Transverse colon (tissue), 4 donors: ENCODE measurements at places on chromosomes 3 and 15. TPM values are rescaled to one million over a fixed set of nuclear protein-coding genes. Genes with fewer than 3 reads are reported as not detected.

DAZL gene
- total RNA-seq = not detected

ACTR8 gene
- 29.7 TPM for total RNA-seq

MYLK gene
- 299 TPM for total RNA-seq

CRABP1 gene
- total RNA-seq = not detected

MITF gene
- total RNA-seq = 20.1 TPM

DNA sequence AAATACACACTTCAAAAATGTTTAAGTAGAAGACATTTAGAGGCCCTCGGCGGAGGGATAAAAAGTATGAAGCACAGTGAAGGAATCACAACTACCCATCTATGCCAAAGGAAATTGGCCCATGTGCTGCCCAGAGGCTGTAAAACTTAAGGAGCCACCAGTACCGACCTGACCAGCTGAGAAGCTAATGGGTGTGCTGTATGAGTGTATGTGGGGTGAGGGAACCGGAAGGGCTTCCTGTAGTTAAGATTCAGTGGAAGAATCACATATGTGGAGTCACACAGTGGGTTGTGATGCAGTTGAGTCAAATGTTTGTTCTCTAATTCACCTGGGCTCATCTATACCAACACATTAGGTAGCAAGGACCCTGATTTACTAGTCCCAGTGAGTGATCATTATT is 516.0 kb upstream of the IL12A start:
- no peak overlapping the region for H3K4me3 ChIP-seq
- no peak overlapping the region for H3K27ac ChIP-seq
- DNase-seq = no peak
- H3K4me1 ChIP-seq = no peaks in the 10 kb centered on the region

DNA sequence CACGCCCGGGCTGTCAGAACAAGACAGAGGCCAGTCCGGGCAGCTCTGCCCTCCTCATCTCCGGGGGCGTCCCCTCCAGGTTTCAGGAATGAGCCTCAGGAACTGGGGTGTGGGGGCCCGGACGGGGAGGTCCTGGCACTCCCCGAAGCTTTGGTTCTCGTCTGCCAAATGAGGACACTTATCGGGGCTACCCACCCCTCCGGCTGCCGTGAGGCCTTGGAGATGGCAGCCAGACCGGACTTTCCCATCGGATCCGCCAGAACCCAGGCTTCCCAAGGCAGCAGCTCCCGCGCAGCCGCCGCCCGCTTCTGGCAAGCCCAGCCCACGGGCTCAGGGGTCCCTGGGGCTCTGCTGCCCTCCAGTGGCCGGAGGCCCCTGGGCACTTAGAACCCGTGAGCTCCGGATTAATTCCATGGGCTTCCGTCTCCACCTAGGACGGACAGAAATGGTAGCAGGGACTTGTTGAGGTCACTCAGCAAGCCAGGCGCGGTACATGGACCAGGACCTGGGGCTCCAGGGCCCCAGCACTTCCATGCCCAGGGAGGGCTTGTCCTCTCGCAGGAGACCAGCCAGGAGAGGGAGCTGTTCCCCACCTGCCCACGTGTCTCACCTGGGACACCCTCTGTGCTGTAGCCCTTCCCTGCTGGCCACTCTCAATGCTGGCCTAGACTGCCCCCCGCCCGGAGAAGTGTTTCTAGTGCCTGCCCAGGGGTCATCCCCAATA is 89.4 kb downstream of the LINGO1 start:
- peaks cover 12% of the 10 kb centered on the region for H3K4me1 ChIP-seq
- H3K27me3 ChIP-seq = no peaks in the 10 kb centered on the region
- peak overlapping the region; percentile 30 for H3K4me3 ChIP-seq
- no peaks in the 10 kb centered on the region for H3K36me3 ChIP-seq
- DNase-seq = peak; percentile 87
- H3K27ac ChIP-seq = peak overlapping the region; percentile 38

- no peaks in the 10 kb centered on the region for H3K27me3 ChIP-seq
- DNase-seq = no peak
- H3K4me1 ChIP-seq = no peaks in the 10 kb centered on the region
These were observed 436.3 kb downstream of the WDR72 start for GRCh38 chr15:53323191-53323590.

DNA sequence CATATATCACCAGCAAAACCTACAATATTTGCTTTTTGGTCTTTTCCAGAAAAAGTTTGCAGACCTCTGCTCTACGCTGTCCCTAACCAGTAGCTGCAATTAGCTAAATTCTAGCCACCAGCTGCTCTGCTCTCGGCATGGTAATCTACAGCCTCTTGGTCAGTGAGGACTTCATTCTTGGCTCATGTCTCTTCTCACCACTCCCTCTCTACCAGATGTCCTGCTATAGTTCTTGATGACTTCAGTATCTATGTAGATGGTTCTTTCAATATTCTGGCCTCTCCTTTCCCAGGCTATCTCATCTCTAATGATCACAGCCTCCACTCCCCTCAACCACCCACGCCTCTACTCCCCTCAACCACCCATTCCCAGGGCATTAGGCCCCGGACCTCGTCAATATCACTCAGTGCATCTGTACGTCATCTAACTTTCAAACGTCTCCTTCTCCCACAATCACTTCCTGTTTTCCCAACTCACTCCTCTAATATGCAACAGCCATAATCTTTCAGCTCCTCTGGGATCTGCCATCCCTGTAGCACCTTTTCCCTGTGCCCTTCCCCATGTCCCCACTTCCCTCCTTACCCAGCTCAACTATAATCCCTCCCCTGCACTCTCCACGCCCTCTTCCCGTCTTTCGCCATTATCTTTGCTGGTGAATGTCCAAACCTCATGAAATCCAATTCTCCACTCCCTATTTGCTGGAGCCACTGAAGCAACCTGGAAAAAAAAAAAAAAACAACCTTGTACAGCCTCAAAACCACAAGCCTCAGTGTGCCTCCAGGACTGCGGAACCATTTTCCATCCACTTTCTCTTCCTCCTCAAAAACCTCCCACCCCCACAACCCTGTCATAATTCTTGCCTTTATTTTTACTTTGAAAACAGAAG is 429.4 kb upstream of the PROK2 start:
- no peaks in the 10 kb centered on the region for H3K27me3 ChIP-seq
- no peaks in the 10 kb centered on the region for H3K36me3 ChIP-seq
- H3K4me3 ChIP-seq = no peak overlapping the region

DNA sequence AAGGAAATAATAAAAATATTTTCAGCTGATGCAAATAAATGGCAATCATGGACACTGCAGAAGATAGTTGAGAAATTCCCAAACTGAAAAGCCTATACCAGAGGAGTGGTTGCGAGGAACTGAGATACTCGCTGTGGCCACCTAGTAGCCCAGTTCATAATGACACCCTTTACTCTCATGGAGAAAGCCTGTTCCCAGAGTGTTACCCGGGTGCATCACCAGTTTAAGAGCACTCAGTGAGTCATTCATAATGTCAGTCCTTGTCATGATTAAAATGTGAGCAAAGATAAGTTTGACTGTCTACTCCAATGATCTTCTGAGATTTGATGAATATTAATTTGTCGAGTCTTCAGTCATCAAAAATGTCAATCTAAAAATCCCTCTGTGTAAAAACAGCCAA is 138.4 kb upstream of the LRRC3B start:
- no peak for DNase-seq
- H3K4me3 ChIP-seq = no peak overlapping the region
- no peak overlapping the region for H3K27ac ChIP-seq
- no peaks in the 10 kb centered on the region for H3K36me3 ChIP-seq
- no peaks in the 10 kb centered on the region for H3K27me3 ChIP-seq

DNA sequence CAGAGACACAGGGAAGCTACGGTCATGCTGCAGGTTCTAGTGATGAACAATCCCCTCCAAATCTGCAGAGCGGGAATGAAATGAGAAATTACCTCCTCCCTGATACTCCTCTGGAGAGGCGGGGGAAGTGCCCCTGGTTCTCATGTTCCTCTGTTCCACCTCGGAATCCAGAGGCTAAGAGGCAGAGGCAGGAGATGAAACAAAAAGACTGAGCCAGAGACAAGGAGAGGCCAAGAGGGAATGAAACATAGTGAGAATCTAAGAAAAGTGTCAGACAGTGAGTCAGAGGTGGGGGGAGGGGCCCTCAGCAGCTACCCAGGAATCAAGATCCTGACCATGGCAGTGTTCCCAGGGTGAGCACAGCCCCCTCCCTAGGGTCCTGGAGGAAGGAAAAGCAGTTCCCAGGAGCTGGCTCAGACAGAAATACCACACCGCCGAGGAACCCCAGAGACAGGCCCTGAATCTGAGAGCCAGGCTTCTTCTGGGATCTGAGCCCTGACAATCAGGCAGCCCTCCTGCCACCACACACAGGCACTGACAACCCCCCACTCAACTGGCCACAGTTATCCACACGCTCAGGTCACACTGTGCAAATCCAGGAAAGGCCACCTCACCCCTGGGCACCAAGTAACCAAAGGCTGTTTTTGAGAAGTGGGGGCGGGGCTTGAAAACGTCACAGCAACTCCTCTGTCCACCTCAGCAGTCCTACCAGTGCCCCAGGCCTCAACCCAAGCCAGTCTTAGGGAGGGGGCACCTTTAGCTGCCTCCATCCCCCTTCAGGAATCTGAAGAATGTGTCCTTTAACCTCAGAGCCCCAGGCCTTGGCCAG is 2.4 kb downstream of the CSRNP1 start:
- H3K36me3 ChIP-seq = no peaks in the 10 kb centered on the region
- H3K4me1 ChIP-seq = peaks cover 73% of the 10 kb centered on the region
- peak; percentile 81 for DNase-seq
- H3K27me3 ChIP-seq = no peaks in the 10 kb centered on the region

DNA sequence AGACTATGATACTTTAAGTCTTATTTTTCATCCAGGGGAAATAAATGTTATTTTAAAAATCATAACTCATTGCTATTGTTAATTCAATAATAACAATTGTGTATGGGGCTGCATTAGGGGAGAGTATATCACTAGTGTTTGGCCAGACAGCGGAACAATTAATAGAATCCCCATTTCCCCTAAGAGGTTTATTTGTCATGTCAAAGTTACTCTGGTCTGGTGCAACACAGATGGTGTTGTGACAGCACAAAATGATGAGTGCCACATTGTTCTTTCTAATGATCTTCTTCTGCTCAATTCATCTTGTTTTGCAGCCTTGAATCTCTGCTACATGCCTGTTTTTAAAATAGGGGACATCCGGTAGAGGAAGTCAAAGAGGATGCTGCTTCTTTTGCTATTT is 351.6 kb downstream of the NSUN3 start:
- H3K27me3 ChIP-seq = no peaks in the 10 kb centered on the region
- H3K27ac ChIP-seq = no peak overlapping the region
- DNase-seq = no peak

- H3K36me3 ChIP-seq = no peaks in the 10 kb centered on the region
- no peak overlapping the region for H3K4me3 ChIP-seq
- H3K27ac ChIP-seq = no peak overlapping the region
- H3K27me3 ChIP-seq = no peaks in the 10 kb centered on the region
- DNase-seq = no peak
These were observed 129.9 kb upstream of the OSTN start for GRCh38 chr3:191068946-191069813.

DNA sequence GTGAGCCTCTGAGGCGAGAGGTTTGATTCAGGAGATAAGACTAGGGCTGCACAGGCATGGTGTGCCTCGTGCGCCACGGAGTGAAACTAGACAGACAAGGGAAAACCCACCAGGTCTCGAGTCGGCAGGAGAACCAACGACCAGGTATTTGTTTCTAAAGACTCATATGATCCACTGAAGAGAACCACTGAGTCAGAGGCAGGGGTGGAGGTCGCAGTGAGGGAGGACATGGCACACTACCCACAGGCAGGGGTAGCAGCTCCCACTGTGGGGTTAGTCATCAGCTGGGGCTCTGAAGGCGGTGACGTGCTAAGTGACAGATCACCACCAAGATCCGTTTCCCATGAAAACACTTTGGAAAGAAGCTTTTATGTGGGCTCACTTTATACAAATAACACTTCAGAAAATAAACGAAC is 45.7 kb downstream of the CHSY1 start:
- no peaks in the 10 kb centered on the region for H3K4me1 ChIP-seq
- no peak for DNase-seq
- no peaks in the 10 kb centered on the region for H3K27me3 ChIP-seq

DNA sequence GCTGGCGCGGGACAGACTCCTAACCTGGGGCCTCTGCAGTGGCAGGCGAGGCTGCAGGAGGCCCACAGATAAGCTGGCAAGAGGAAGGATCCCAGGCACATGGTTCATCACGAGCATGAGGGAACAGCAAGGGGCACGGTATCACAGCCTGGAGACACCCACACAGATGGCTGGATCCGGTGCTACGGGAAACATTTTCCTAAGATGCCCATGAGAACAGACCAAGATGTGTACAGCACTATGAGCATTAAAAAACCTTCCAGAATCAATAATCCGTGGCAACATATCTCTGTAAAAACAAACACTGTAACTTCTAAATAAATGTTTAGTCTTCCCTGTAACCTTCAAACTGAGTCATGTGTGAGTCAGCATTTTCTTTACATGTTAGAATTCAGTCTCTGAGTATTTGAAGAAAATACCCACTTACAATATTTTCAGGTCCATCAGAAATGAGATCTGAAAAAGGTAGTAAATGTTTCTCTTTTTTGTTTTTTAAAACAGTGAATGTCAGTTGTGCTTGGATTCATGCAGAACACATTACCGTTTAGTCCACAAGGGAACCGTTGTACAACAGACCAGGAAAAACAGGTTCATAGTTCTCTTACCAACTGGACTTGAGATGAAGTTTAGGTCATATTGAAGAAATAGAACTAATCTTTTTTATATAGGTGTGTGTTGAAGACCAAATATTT is 75.9 kb downstream of the BOC start:
- peak overlapping the region; percentile 13 for H3K27ac ChIP-seq
- no peaks in the 10 kb centered on the region for H3K36me3 ChIP-seq
- no peak overlapping the region for H3K4me3 ChIP-seq
- no peak for DNase-seq
- H3K4me1 ChIP-seq = peaks cover 7% of the 10 kb centered on the region
- no peaks in the 10 kb centered on the region for H3K27me3 ChIP-seq
